ENCODE measurements at places on chromosomes 5 and 9.

DNA sequence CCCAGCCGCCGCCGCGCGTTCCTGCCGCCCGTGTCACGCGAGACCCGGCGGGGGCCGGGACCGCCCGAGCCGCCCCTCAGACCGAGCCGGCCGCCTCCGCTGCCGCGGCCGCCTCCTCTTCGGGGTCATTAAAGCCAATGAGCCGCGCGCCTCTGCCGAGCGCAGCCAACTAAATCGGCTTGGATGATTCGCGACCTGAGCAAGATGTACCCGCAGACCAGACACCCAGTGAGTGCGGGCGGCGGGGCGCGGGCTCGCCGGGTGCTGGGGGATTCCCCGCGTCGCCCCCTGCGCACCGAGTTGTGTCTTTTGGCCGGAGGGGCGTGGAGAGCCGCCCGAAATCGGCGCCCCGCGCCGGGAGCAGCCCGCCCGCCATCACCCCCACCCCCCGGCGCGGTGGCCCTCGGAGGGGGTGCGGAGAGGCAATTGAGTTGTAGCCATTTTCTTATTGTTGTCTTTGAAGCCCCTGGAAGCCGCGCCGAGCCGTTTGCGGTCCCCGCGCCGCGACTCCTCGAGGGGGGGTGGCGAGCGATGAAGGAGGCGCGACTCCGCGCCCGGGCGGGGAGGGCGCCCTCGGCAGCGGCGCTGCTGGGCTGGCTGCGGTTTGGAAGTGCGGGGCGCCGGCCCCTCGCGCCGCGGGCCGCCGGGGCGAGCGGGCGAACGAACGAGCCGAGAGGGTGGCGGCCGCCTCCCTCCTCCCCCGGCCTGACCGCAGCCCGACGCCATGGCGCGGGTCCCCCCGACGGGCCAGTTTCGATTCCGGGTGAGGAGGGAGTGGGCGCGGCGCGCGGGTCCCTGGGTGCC, 1.0 kb downstream of the TLE4 start:
- DNase-seq: peak; percentile 29

DNA sequence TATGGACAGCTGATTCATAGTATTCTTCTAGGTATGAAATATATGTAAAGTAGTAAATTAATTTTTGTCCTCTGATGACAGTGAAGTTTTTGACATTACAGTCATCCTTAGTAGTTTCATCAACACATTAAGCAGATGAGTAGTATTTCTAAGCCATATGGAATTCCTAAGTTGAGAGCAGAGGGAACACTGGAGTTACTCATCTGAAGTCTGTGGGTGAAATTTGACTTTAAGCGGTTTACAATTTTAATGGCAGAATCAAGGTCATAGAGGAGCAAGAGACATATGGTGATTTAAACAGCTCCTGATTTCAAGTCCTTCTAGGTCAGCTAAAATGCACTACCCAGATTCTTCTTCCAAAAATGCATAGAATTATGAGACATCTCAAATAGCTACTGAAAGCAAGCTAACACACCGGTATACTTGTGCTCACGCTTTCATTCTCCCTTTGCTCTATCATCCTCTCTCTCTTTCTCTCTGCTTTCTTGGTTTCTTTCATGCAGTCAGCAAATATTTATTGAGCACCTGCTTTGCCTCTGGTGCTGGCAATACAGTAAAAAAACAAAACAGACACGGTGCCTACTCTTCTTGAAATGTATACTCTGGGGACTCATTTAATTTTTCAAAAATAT, 235.9 kb downstream of the FER start:
- DNase-seq: no peak

GRCh38 chr5:93208141-93208751, 372.8 kb downstream of the NR2F1-AS1 start:
- no peak for DNase-seq

DNA sequence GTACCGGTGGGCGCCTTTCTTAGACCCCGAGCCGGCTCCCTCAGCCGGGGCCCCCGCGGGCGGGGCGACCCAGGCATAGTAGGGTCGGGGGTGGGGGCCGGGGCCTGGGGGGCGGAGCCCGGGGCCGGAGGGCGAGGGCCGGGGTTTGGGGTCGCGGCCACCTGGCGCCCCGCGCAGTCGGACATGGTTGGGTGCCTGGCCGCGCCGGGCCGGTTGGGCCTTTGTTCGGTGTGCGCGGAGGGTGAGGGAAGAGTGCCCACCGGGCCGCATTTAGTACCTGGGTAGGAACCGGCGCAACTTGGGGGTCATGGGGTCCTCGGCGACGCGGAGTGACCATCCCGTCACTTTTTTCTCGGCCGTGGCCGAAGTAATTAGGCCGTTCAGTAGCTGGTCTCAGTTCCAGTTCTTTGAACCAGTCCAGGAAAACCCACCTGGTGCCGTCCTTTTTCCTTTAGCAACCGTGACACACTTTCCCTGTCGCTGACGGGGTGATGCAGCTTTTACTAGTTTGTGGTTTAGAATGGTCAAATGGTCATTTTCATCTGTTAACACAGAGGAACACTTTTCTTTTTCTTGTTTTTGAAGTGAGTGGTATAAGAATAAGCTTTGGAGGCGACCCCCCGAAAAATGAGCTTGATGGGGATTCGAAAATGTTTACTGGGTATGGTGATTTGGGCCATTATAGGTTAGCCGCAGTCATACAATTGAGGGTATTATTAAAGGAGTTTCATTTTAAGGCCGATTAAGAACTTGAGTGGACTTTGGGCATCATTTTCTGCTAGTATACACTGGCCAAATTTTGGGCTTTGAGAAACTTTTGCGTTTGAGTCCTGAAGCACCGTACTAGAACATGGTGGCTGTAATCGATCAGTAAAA, 589 bp downstream of the CKS2 start:
- DNase-seq: no peak

GRCh38 chr5:35089334-35090314, 41.9 kb upstream of the AGXT2 start:
- peak; percentile 51 for DNase-seq

DNA sequence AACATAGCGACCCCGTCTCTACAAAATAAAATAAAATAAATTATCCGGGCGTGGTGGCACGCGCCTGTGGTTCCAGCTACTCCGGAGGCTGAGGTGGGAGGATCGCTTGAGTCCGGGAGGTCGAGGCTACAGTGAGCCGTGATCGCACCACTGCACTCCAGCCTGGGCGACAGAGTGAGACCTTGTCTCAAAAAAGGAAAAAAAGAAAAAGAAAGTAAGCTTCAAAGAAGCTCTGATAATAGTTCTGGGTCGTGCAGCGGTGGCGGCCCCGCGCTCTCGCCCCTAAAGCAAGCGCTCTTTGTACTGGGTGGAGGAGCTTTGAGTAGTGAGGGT, 6.8 kb downstream of the TLX3 start:
- no peak for DNase-seq

DNA sequence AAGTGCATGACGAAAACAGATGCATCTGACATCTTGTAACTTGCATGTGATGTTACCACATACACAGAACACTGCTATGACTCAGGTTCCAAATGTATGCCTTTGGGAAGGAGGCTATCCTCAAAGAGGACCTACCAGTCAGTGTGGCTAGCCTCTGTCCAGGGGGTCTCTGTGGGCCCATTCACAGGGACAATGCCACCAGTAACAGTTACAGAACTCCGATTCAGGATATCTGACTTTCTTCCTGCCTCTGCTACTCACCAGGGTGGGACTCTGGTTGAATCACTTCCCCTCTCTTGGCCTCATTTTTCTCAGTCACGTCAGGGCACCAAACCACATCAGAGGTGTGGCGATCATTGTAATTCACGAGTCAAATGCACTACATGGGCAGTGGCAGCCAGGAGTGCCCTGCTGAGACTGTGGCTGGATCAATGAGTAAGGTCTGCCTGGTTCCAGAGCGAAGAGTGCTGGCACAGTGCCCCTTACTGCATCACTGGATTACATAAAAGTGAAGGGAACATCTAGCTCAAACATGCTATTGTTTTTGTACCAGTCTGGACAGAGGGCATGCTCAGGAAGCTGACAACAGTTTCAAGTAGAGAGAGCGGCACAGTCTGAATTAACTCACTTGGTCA, 13.2 kb downstream of the ATOX1 start:
- no peak for DNase-seq

GRCh38 chr5:113124265-113124664, 147.7 kb downstream of the DCP2 start:
- DNase-seq: no peak

GRCh38 chr5:7047511-7048261, 334.5 kb downstream of the TENT4A start:
- DNase-seq: no peak
